Stimulated activated CD4-positive, alpha-beta T cell treated with anti-CD3 and anti-CD28 coated beads, Interleukin-4, amount 100 ng/mL, for 1 hour (primary cell): ENCODE measurements at places on chromosomes 16 and 17.

DNA sequence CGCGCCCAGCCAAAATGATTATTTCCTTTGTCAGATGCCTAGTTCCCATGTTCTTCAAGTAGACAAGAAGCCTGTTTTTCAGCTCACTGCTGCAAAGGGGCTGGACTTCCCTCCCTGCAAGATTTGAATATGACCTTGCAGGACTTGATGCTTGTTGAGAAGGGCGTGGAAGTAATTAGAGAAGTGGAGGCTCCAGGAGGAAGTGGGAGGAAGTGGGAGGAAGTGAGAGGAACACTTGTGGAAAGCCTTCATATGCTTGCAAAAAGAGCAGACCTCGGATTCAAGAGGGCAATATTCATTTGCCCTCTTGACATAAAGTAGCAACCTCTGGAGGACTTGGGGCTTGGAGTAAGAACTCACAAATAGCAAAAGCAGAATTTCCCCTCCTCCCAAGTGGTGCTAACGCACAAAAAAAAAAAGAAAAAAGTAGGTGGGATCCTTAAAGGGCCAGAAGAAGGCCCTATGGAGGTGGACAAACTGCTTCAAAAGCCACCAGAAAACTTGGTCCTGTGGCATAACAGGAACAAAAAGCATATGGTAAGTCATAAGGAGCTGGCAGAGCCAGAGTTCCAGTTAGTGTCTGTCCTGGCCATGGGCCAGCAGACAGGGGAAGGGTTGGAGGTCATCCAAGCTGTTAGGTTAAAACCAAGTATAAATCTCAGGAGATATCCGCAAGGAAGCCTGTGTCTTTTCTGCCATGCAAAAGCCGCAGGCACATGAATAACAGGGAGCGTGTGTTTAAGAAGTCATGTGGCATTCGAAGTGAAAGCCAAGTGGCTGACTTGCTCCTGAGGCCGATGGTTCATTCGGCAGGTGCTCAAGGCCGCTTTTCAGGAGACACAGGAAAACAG lies 20.6 kb upstream of the PRKAR1A start:
- no peak for DNase-seq

DNA sequence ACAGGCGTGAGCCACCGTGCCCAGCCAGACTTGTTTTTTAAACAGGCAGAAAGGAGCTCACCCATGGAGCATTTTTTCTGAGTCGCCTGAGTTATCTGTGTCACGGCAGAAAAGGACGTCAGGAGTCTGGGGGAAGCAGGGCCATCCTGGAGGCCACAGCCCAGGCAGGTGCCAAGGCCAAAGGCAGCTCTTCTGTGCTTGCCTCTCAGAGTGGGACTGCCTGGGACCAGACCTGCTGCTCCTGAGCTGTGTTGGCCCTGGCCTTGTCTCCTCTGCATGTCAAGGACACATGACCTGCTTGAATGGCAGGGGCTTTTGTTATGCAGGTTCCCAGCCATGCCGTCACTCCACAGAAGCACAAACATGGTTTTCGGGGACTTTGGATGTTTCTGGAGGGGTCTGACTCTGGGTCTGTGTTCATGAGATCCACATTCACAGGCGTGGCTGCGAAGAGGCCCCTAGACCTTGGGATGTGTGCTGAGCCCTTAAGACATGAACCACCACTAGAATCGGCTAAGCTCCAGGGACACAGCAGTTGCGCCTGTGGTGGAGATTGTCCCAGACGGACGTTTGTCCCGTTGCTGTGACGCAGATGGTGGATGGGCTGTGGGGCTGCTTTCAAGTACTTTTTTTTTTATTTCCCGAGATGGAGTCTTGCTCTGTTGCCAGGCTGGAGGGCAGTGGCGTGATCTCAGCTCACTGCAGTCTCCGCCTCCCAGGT lies 33.8 kb downstream of the FOXK2 start:
- no peak for DNase-seq

- no peak for DNase-seq
Observed at GRCh38 chr16:86122681-86123342, 223.8 kb downstream of the IRF8 start.

- no peak for DNase-seq
Observed at GRCh38 chr16:1343428-1344242, 8.0 kb downstream of the TSR3 start.

GRCh38 chr17:12296209-12296625 lies 275.5 kb downstream of the MAP2K4 start:
- no peak for DNase-seq

- DNase-seq: no peak
Observed at GRCh38 chr16:3183445-3184139, 4.4 kb upstream of the OR1F1 start.

DNA sequence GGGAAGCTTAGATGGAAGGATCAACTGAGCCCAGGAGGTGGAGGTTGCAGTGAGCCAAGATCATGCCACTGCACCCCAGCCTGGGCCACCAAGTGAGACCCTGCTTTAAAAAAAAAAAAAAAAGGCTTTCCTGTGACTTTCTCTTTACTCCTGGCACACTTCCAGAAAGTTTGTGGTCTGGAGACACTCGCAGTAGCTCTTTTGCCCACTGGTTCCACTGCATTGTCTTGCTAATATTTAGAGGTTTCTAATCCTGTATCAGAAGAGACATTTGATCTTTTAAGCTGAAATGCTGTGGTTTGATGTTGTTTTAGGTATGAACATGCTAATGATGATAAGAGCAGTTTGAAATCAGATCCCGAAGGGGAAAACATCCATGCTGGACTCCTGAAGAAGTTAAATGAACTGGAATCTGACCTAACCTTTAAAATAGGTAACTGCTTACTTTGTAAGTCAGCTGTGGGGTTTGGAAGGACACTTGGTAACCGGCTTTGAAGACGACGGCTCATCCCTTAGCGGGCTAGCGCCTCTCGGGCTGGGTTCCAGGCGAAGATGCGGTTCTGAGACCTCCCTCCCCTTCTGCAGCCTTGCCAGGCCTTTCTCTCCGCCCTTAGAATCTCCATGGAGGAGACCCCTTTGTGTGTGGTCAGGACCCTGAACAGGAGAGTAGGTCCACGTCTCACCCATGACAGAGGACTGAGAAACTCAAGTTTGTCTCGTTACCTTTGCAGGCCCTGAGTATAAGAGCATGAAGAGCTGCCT lies 23.1 kb downstream of the NTAN1 start:
- no peak for DNase-seq

DNA sequence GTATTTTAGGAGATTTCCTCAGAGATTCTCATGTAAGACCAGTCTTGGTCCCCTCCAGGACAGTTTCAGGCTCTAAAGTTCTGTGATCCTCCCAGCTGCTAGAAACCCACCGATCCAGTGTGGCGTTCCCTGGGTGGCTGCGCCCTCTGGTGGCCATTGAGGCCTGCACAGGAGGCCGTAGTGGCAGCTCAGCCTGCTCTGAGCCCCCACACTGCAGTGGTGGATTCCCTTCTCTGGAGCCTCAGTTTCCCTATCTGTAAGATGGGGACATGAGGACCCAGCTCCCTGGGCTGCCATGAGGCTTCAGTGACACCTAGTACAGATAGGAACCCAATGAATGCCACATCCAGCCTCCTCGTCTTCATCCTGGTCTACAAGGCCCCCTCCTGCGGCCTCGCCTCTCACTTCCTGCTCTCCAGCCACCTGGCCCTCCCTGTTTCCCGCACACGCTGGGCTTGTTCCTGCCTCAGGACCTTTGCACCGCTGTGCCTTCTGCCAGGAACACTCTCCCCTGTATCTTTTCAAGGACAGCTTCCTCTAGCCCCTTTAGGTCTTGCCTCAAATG lies 16.5 kb downstream of the CCDC102A start:
- DNase-seq: peak; percentile 82

GRCh38 chr17:40547785-40548478 lies 17.3 kb downstream of the CCR7 start:
- no peak for DNase-seq

GRCh38 chr16:3188925-3189825 lies 1.2 kb downstream of the OR1F1 start:
- DNase-seq: no peak

DNA sequence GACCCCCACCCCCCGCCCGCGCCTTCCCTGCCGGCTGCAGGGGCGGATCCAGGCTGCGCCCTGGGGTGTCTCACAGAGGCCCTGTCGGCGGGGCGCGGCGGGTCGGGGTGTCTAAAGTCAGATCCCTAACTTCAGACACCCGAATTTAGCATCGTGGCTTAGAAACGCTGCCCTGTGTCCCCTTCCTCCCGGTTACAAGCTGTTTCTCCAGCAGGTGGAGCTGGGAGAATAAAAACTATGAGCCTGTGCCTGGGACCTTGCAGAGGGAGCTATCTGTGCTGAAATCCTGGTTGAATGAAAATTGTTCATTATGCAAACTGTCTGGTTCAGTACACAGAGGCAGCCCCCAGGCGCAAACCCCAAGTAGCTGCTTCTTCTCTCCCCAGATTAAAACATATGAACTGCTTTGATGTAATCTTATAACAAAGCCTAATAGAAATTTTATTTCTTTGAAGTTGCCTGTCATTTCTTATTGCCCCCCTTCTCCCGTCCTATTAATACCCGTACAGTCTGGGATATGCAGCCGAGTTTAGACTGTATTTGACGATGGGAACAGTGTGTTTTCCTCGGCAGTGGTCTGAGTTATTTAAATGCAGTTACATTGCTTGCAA lies 79.0 kb downstream of the RPA1 start:
- DNase-seq: peak; percentile 7

DNA sequence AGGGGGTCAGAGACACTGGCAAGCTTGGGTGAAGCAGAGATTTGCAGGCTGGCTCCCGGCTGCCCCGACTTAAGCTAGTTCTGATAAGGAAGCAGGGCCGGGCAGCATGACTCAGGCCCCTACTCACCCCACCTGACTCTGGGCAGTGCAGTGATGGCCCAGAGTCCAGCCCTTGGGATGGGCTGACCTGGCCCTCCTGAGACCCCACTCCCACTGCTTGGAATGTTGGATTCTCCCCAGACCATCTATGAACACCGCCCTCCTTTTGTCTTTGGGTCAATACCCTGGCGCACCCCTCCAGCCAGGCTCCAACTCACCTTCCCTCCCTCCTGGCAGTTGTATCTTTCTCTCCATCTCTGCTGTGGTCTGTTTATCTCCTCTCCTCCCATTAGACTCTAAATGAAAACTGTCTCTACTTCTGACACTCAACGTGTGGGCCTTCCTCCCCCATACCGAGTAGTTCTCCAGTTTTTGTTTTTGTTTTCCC lies 21.0 kb downstream of the LGALS3BP start:
- no peak for DNase-seq

DNA sequence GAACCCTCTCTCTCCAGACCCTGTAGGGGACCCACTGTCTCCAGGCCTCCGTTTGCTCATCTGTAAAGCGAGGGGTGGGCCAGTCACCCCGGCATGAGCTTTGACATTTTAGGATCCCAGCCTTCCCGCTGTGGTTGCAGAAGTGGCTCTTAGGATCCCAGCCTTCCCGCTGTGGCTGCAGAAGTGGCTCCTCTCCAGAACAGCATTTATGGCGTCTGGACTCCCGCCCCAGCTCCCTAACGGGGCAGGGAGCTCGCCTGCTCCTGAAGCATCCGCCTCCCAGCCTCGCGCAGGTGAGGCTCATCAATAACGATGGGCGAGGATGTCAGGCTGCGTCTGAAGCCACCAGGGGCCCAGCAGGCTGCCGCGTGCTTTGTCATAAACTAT lies 222.3 kb upstream of the TNRC6C start:
- DNase-seq: no peak

DNA sequence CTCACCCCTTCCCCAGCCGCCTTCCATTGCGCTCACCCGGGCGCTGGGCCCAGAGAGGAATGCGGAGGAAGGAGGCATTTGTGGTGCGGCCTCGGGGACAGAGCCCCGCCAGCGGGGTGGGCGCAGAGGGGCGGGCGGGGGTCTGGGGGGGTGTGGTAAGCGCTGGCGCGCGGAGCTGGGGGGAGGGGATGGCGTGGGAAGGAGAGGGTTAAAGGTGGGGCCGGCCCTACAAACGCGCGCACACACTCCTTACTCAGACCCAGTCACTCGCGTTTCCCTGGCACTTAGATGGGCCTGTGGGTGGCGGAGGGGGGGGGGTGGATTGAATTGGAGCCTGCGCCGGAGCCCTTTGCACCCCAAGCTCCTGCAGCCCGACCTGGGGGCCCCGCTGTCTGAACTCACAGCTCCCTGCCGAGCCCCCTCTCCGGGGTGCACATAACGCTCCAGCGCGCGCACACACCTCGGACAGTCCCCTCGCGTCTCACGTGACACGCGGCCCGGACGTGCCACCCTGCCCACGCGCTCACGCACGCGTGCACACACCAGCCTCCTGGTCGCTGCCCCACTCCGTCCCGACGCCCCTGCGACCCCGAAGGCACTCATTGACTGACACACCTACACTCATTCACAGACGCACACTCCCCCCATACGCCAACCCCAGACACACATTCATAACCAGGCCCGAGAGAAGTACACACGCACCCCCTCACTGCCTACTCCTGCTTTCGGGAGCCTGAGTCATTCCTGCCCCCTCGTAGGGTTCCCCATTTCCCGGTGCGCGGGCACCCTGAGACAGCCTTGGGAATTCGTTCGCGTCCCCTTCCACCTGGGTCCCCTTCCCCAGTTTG lies 844 bp downstream of the TBKBP1 start:
- DNase-seq: peak; percentile 73

DNA sequence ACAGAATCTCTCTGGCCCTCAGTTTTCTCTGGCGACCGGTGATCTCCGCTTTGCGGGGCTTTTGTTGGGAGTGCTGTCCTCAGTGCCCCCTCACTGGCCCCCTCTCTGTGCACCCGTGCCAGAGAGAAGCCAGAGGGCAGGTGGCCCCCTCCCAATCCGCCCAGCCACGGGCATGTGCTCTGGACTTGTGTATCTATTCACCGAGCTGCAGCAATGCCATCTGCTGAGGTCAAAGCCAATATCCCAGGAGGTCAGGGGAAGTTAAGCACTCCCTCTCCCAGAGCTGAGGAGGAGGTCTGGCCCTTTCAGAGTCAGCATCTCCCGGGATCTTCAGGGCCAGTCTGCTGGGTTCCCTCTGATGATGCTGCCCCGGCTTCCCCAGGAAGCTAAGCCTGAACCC lies 5.1 kb downstream of the CACNG5 start:
- DNase-seq: no peak

DNA sequence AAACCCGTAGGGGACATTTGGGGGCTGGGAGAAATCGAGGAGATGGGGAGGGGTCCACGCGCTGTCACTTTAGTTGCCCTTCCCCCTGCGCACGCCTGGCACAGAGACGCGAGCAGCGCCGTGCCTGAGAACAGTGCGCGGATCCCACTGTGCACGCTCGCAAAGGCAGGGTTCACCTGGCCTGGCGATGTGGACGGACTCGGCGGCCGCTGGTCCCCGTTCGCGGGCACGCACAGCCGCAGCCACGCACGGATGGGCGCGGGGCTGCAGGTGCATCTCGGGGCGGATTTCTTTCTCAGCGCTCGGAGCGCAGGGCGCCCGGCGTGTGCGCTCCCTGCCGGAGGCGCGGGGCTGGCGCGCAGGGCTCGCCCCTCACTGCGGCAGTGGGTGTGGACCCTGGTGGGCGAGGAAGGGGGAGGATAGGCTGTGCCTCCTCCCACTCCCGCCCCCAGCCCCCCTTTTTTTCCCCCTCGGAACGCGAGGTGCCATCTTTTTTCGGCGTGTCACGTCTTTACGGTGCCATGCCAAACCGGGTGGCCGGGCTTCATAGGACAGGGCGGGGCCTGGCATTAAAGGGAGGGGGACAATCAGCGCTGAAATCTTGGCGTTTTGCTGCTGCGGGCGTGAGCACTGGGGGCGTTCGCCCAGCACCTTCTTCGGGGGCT lies 1.1 kb downstream of the MAPT start:
- peak; percentile 22 for DNase-seq

GRCh38 chr16:75462806-75463205 lies 1.7 kb downstream of the TMEM170A start:
- no peak for DNase-seq
